ENCODE measurements at places on chromosomes 12 and 14. TPM values are rescaled to one million over a fixed set of nuclear protein-coding genes. Genes with fewer than 3 reads are reported as not detected.

The HOXC10 gene
- not detected for total RNA-seq

The HELB gene
- total RNA-seq: 4.8 TPM

The FOXG1 gene
- 0.11 TPM for total RNA-seq

The GPR162 gene
- 51.0 TPM for total RNA-seq

The PTPRB gene
- 0.25 TPM for total RNA-seq

The EIF2S3B gene
- 0.39 TPM for total RNA-seq

The OTX2 gene
- total RNA-seq: 3.3 TPM

The DNAJC22 gene
- 0.49 TPM for total RNA-seq

The CDKN3 gene
- 43.9 TPM for total RNA-seq

The RBP5 gene
- total RNA-seq: 0.95 TPM

The PZP gene
- total RNA-seq: not detected

The RAPGEF3 gene
- 8.8 TPM for total RNA-seq

The EML5 gene
- total RNA-seq: 0.92 TPM

The GALNT8 gene
- 8.1 TPM for total RNA-seq

The RNU6-7 gene
- total RNA-seq: not detected

The POTEM gene
- total RNA-seq: not detected

The SRRM4 gene
- 0.14 TPM for total RNA-seq

The PGF gene
- 18.1 TPM for total RNA-seq

The GON7 gene
- 18.1 TPM for total RNA-seq

The SLC6A15 gene
- total RNA-seq: 0.49 TPM

The RPS6KL1 gene
- total RNA-seq: 7.6 TPM

The TMEM63C gene
- 0.74 TPM for total RNA-seq

The SPX gene
- 1.5 TPM for total RNA-seq

The SPATA7 gene
- total RNA-seq: 38.5 TPM

The KRT5 gene
- not detected for total RNA-seq

The DDX54 gene
- total RNA-seq: 148 TPM

The SDR9C7 gene
- 0.14 TPM for total RNA-seq

The KRT72 gene
- total RNA-seq: not detected

The FGF6 gene
- total RNA-seq: not detected

The KRT77 gene
- total RNA-seq: not detected

The AQP6 gene
- total RNA-seq: 1.8 TPM

The SPTB gene
- 9.2 TPM for total RNA-seq

The EDDM3A gene
- total RNA-seq: not detected

Data from cardiac muscle cell (in vitro differentiated cells and primary cell).